ENCODE measurements at places on chromosomes 6 and 20.

GRCh38 chr6:43803055-43803782, 33.2 kb downstream of the VEGFA start:
- no peak for DNase-seq

DNA sequence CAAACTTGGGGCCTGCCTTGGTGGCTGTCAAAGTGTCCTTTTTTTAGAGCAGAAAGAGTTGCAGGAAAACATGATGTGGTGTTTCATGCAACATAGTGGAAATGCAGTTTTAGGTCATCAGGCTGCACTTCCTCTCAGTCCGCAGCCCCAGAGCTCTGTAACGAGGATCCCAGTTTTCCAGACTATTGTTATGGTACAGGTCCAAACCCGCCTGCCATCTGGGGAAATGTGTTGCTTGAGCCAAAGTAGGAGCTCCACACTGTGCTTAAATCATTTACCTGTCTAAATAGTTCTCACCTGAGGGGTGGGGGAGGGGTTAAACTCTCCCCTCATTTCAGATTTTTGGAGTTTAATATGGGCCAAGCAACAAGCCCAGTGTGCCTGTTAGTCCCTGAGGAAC, 59.8 kb downstream of the GOPC start:
- no peak for DNase-seq

DNA sequence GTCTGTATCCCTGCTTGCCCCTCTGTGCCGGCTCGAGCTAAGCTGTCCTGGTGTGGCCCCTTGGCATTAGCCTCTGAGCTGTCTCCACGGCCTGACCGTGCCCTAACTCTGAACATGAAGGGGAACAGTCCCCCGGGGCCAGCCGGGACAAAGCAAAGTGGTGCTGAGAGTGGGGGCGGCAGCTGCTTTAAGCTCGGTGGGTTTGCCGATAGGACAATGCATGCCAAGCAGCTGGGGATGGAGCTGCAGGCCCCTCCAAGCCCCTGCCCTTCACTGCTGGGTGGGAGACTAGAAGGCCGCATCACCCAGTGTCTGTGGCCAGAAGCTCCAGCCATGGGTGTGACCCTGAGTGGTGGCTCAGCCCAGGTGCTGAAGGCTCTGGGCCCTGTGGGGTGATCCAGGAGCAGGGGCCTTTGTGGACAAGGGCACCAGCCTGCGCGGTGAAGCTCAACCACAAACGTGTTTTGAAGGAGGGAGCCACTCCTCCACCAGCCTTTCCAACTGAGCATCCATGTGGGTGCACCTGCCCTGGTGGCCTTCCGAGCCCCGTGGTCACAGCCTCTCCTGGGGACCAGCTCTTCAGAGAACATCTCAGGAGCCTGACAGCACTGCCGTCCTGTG, 242.5 kb downstream of the ERMARD start:
- no peak for DNase-seq

- DNase-seq: no peak
These were observed 17.3 kb downstream of the ATP9A start for GRCh38 chr20:51750770-51751388.

GRCh38 chr6:142469220-142469619, 167.4 kb downstream of the ADGRG6 start:
- no peak for DNase-seq
